ENCODE measurements at places on chromosomes 3 and 15. TPM values are rescaled to one million over a fixed set of nuclear protein-coding genes. Genes with fewer than 3 reads are reported as not detected.

GRCh38 chr15:64134345-64134829 is 17.1 kb upstream of the SNX22 start:
- no peak for DNase-seq

The GOLGB1 gene
- 75.4 TPM for polyA plus RNA-seq

DNA sequence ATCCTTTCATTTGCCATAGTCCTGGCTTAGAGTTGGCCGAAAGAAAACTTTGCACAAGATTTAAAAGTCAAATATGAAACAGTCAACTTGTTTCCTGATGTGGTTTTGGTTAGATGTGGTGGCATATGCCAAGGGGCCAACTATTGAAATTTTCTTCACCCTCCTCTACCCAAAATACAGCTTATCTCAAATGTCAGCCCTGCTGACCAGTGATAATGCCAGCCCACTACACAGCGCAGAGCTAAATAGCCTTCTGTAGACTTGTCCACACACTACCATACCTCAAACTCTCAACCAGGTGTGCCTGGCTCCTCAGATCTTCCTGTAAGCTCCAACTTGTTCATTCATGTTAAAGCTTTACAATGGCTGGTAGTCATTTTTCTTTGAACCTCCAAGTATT is 368.5 kb upstream of the STAC start:
- DNase-seq = no peak

DNA sequence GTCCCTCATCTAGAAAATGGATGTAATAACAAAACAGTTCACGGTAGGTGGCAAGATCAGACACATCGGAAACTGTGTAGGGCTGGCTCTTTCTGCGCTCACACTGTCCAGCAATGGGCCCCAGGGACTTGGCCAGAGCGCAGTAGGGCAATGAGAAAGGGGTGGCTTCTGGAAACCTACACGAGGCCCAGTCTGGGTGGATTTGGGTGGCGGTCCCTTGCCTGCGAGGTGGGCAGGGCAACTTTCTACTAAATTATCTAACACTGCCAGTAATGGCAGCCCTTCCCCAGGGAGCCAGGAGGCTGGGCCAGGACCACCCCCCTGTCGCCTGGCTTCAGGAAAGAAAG is 2.1 kb upstream of the TNK2 start:
- DNase-seq = no peak

The IMPG2 gene
- 0.68 TPM for polyA plus RNA-seq

DNA sequence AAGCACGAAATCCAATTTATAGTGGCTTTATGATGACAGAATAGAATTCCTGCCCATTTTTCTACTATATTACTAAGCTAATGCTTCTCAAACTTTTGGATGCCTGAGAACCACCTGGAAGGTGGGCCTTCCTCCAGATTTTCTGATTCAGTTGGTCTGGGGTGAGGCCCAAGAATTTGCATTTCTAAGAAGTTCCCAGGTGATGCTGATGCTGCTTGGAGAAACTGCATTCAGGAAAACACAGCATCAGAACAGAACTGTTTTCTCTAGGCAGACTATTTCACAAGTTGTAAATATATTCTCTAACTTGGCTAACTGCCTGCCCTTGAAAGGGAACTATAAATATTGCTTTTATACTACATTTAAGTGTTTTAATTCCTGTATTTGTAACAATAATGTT is 644.9 kb upstream of the DPPA4 start:
- DNase-seq = no peak

The PLA2G4F gene
- polyA plus RNA-seq = 4.2 TPM

- no peak for DNase-seq
Observed at GRCh38 chr3:6147883-6148282, 713.0 kb upstream of the GRM7 start.

The PPM1L gene
- 5.9 TPM for polyA plus RNA-seq

GRCh38 chr3:151265866-151266265 is 12.5 kb downstream of the P2RY14 start:
- DNase-seq = no peak
